ENCODE measurements at places on chromosomes 1 and 21.
A peak's percentile ranks its signal among the peaks of the same experiment; 100 is the strongest.

- DNase-seq, result peak; percentile 71
Observed at GRCh38 chr1:36866169-36866814, 168.0 kb downstream of the GRIK3 start.

- no peak for DNase-seq
Observed at GRCh38 chr1:193031431-193031830, 27.7 kb downstream of the UCHL5 start.

- no peak for DNase-seq
Observed at GRCh38 chr1:220511179-220511578, 16.8 kb upstream of the MARK1 start.

DNA sequence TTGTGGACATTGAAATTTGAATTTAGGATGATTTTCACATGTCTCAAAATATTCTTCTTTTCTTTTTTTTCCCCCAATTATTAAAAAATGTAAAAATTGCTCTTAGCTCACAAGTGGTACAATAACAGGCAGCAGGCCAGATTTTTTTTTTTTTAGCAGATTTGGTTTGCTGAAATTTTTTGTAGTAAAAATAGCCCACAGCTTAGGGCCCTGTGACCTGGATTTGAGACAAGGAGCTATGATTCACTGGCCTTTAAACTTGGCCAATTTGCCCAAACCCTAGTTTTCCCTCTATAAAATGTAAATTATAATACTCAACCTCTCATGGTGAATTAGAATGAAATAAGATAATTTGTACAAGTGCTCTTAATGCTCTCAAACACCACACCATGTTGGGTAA, 253.8 kb downstream of the DYRK1A start:
- DNase-seq, result no peak

- DNase-seq, result no peak
Observed at GRCh38 chr1:12029720-12030339, 10.5 kb downstream of the MIIP start.

DNA sequence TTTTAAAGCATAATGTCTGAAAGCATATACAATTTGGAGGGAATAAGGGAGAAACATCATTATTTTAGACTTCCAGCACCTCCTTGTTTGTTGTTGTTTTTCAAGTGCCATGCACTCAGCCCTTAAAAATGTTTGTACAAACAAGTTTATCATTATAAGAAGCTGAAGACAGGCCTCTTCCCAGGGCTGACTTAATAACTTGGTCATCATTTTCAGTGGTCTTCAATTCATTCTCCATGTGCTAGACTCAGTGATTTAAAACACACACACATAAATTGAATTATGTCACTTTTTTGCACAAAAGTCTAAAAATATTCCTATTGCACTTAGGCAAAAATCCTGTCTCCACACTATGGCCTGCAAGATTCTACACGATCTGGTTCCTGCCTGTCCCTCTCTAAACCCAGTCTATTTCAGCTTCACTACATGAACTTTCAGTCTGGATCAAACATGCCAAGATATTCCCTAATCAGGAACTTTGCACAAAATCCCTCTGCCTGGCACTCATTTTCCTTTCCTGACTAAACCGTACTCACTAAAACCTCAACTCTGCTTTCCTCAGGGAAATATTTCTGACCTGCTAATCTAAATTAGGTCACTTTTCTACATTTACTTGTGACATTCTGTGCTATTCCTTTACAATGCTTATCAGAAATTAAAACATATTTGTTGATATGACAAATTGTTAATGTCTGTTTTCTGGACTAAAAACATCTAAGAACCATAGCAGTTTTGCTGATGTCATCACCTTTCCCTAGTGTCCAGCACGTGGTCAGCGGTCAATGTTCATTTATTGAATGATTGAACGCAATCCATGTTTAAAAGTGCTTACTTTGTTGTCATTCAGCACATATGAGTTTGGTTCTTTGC, 14.8 kb upstream of the GBP5 start:
- DNase-seq, result no peak

- no peak for DNase-seq
Observed at GRCh38 chr1:70051926-70052325, 153.5 kb downstream of the LRRC40 start.

DNA sequence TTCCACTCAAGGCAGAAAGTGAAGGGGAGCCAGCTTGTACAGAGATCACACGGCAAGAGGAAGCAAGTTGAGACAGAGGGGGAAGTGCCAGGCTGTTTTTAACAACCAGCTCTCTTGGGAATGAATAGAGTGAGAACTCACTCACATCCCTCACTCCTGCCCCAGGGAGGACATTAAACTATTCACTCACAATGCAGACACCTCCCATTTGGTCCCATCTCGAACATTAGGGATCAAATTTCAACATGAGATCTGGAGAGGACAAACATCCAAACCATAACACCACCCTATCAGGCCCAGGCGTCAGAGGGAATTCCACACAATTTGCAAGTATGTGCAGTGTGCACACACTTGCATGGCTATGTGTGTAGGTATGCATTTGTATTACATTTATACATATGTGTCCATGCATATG, 62.7 kb downstream of the DMAP1 start:
- peak; percentile 96 for DNase-seq

GRCh38 chr1:234722270-234722704, 112.3 kb upstream of the IRF2BP2 start:
- no peak for DNase-seq

DNA sequence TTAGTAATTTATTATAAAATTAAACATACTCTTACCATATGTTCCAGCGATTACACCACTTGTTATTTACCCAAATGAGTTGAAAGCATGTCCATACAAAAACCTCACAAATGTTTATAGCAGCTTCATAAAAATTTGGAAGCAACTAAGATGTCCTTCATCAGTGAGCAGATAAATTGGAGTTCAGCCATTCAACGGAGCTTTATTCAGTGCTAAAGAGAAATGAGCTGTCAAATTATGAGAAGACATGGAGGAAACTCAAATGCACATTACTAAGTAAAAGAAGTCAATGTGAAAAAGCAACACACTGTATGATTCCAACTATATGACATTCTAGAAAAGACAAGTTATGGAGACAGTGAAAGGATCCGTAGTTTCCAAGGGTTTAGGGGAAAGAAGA, 606.7 kb upstream of the TMPRSS15 start:
- no peak for DNase-seq
